ENCODE measurements at places on chromosomes 12 and 14. TPM values are rescaled to one million over a fixed set of nuclear protein-coding genes. Genes with fewer than 3 reads are reported as not detected.
A peak's percentile ranks its signal among the peaks of the same experiment; 100 is the strongest.

GRCh38 chr12:25801734-25802133 lies 156.7 kb upstream of the RASSF8 start:
- DNase-seq, result no peak

- DNase-seq, result no peak
Measured at GRCh38 chr12:119255314-119255713, 76.6 kb downstream of the HSPB8 start.

DNA sequence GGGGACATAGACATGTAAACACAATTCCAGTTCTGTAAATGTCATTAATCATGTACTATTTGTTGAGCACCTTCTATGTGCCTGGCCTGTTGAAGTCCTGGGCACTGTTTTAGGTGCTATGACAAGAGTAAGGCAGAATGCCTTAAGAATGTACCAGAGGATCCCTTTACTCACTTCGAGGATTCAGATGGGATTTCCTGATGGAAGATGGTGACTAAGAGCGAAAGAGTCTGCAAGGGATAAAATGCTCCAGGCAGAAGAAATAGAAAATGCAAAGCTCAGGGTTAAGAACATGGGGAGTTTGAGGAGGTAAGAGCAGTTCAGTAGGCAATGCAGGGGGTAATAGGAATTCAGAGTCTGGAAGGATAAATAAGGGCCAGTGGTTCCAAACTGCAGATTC lies 671.3 kb upstream of the TBX3 start:
- DNase-seq, result no peak

DNA sequence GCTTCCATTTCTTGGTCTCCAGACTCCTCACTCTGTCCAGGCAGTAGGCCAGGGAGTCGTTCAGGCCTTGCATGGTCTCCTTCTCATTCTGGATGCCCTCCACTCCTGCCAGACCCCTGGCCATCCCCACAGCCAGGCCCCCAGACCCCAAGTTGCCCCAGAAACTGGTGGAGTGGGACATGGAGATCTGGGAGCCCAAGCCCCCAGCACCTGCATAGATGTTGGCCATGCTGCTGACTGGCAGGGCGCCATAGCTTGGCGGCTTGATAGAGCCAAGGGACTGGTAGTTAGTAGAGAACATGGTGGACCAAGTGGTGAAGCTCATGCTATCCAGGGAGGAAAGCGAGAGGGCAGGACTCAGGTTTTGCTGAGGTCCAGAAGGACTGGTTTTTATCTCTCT lies 21.2 kb upstream of the INSM2 start:
- DNase-seq, result no peak

GRCh38 chr12:84732828-84733340 lies 179.7 kb downstream of the SLC6A15 start:
- no peak for DNase-seq

DNA sequence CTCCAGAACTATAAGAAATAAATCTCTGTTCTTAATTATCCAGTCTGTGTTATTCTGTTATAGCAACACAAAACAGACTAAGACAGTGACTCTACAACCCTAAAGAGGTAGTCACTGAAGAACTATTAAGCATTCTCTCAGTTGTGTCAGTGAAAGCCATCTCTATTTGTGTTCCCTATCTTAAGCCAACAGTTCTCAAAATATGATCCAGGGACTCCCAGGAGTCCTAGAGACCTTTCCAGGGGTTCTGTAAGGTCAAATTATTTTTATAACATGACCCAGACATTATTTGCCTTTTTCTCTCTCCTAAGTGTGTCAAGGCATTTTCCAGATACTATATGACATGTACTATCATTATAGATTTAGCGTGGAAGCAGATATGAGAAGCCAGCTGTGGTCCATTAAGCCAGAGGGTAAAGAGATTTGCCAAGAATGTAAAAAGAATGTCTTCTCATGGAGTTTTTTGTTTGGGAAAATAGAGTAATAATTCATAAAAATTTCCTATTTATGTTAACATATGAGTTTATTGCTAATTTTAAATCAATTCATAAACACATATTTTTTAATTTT lies 315.8 kb downstream of the RGS6 start:
- DNase-seq, result no peak

- DNase-seq, result no peak
Measured at GRCh38 chr14:102341566-102341965, 21.1 kb downstream of the CINP start.

Gene DEGS2
- polyA plus RNA-seq, result 7.4 TPM

Gene IL31
- polyA plus RNA-seq, result not detected

GRCh38 chr14:57845802-57846531 lies 19.9 kb downstream of the SLC35F4 start:
- peak; percentile 43 for DNase-seq

GRCh38 chr12:2152134-2152533 lies 99.3 kb downstream of the CACNA1C start:
- no peak for DNase-seq

Gene RHEBL1
- 2.0 TPM for polyA plus RNA-seq

Gene SLC10A1
- 0.21 TPM for polyA plus RNA-seq

GRCh38 chr14:103519837-103520212 lies 2.8 kb downstream of the CKB start:
- peak; percentile 23 for DNase-seq

DNA sequence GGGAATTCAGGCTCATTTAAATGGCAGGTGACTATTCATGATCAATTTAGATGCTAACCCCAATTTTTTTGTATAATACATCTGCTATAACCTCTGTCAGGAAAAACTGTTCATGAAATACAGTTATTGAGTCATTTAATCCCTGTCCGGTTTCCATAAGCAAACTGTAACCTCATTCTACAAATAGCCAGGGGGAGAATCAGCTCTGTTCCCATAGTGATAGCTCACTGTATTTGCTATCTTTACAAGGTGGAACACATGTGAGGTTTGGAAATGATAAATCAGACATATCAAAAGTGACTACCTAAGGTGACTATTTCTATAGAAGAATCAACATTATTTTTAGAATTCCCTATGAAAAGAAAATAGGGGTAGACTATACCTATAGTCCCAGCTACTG lies 38.6 kb upstream of the VPS33A start:
- no peak for DNase-seq

GRCh38 chr14:71588028-71588427 lies 344.2 kb upstream of the RGS6 start:
- no peak for DNase-seq

GRCh38 chr12:95529693-95530225 lies 21.5 kb downstream of the USP44 start:
- no peak for DNase-seq

- DNase-seq, result peak; percentile 46
Measured at GRCh38 chr14:30194741-30195148, 267.1 kb upstream of the PRKD1 start.

Gene SUDS3
- 35.2 TPM for polyA plus RNA-seq

GRCh38 chr12:47742253-47742825 lies 16.3 kb downstream of the RAPGEF3 start:
- no peak for DNase-seq

Gene KRT6C
- not detected for polyA plus RNA-seq

- DNase-seq, result no peak
Measured at GRCh38 chr14:87149583-87150354, 843.2 kb downstream of the GALC start.

Gene FLRT2
- 61.7 TPM for polyA plus RNA-seq

GRCh38 chr12:23889069-23889440 lies 60.4 kb downstream of the SOX5 start:
- no peak for DNase-seq

Gene DNAH10
- polyA plus RNA-seq, result 15.9 TPM

GRCh38 chr12:87317302-87317701 lies 711.9 kb downstream of the C12orf50 start:
- no peak for DNase-seq

DNA sequence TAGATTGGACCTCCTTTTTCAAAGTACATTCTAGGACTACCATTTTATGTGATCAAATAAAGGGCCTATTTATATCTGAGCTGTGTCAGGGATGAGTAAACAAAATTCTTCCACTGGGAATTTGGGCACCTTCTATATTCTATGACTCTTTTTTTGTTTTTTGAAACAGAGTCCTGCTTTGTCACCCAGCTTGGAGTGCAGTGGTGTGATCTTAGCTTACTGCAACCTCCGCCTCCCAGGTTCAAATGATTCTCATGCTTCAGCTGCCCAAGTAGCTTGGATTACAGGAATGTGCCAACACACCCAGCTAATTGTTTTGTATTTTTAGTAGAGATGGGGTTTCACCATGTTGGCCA lies 64.8 kb downstream of the DRAM1 start:
- DNase-seq, result no peak

DNA sequence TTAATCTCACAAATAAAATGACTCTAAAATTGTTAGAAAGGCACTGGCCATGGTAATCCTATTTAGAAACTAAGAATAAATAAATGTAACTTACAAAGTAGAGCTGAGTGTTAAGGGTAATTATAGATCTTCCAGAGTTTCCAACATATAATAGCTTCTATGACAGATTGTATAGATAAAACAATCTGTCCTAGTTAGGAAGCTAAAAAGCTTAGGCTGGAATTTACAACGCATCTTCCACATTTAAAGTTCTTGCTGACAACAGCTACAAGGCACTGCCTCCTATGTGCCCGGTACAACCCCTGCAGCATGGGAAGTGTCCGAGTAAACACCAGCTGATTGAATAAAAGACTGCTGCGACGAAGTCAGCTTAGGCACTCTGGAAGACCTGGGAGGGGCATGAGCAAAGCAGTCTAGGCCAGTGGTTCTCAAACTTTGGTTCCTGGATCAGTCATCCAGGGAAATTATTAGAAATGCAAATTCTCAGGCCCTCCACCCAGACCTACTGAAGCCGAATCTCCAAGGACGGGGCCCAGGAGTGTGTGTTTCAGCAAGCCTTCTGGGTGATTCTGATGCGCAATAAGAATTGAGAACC lies 635.6 kb upstream of the TBX3 start:
- DNase-seq, result no peak

GRCh38 chr14:87017335-87017734 lies 975.6 kb downstream of the GALC start:
- no peak for DNase-seq

- DNase-seq, result no peak
Measured at GRCh38 chr14:20472536-20473169, 3.4 kb downstream of the PNP start.

DNA sequence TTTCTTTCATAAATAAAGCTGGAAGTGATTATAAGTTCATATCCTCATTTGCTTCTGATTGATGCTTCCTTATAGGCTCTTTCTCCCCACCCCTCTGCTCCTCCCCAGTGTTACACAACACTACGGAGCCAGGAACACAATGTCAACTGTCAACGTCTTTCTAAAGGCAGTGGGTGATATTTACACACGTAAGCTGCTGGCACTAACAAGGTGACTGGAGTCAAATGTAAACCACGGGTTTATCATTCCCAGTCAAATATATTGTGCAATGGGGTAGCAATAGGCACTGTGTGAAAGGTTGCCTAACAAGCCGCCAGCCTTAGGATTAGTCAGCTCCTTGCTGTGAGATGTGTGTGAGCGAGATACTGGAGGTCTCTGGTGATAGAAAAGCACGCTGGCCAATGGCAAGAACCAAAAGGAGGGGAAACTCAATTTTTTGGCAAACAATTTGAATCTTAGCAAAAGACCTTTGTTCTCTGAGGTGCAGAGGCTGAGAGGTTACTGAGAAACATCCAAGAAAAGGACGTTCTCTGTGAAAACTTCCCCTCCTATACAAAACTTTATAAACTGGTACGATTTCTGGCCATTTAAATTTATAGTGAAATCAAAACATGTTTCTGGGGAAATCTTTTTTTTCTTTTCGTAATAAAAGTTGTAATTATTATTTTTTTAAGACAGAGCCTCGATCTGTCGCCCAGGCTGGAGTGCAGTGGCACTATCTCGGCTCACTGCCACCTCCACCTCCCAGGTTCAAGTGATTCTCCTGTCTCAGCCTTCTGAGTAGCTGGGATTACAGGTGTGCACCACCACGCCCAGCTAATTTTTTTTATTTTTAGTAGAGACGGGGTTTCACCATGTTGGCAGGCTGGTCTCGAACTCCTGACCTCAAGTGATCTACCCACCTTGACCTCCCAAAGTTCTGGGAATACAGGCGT lies 22.3 kb upstream of the HECTD1 start:
- DNase-seq, result no peak

GRCh38 chr14:100710391-100710790 lies 16.3 kb upstream of the DLK1 start:
- DNase-seq, result no peak

DNA sequence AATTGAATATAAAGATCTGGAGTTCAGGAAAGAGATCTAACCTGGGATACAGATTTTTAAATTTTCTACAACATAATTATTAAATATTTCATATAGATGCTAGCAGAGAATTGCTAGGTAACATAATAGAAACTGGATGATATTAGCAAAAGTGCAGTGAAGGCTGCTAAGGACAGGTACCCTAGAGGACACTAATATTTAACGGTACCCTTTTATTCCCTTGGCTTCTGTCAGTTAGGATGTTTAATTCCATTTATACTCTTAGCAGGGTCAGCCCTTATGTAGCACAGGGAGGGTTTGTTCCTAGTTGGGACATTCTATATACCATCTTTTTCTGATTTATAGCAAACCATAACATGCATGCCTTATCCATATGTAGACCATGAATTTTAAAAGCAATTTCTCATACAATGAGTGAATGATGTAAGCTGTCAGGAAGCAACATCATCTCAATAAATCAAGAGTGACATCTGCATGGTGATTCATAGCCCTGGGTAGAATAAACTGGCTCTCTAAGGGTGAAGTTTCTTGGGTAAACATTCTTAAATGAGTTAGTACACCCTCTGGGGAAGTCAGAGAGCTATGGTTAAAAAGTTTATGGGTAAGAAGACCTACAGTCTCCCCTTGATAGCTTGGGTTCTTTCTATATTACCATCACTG lies 404.4 kb upstream of the MGAT4C start:
- no peak for DNase-seq

DNA sequence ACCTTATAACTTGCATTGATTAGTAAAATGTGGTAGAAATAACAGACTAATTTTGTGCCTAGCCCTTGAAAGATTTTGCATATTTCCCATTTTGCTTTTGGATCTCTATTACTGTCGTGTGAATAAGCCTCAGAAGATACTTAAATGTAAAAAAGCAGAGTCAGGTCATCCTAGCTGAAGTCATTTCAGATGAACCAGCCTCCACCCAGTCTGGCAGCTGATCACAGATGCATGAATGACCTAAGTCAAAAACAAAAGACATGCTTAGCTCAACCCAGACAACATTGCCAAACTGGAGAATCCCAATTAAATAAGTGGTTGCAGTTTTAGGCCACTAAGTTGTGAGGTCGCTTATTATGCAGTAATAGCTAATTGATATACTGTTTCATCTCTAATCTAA lies 349.9 kb downstream of the C12orf50 start:
- DNase-seq, result no peak

Gene PRB2
- not detected for polyA plus RNA-seq

Gene TMEM229B
- 56.0 TPM for polyA plus RNA-seq

Gene RDH12
- 1.1 TPM for polyA plus RNA-seq

- DNase-seq, result no peak
Measured at GRCh38 chr14:94465042-94465441, 11.0 kb downstream of the SERPINA9 start.

- no peak for DNase-seq
Measured at GRCh38 chr12:123091230-123092150, 59.4 kb downstream of the PITPNM2 start.

DNA sequence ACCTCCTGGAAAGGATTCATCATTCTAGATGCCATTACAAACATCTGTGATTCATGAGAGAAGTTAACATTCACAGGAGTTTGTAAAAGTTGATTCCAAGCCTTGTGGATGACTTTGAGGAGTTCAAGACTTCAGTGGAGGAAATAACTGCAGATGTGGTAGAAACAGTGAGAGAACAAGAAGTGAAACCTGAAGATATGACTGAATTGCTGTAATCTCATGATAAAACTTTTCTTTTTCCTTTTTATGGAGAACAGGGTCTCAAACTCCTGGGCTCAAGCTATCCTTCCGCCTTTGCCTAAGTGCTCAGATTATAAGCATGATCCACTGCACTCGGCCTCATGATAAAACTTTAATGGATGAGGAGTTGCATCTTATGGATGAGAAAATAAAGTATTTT lies 64.5 kb upstream of the GTF2A1 start:
- DNase-seq, result no peak

Gene TMTC2
- 31.9 TPM for polyA plus RNA-seq

Measured in spinal cord (tissue), 10 donors.